Mesothelial cell of epicardium (in vitro differentiated cells): ENCODE measurements at places on chromosomes 3 and 15. TPM values are rescaled to one million over a fixed set of nuclear protein-coding genes. Genes with fewer than 3 reads are reported as not detected.

Gene STRA6
- total RNA-seq = 101 to 114 TPM (median 111 TPM) in 3 replicates

Gene PRR20G
- total RNA-seq = not detected in 3 replicates

GRCh38 chr15:63994073-63994600, 52.1 kb downstream of the DAPK2 start:
- no peak for DNase-seq
- H3K4me3 ChIP-seq = no peak overlapping the region
- no peaks in the 10 kb centered on the region for H3K27me3 ChIP-seq
- H3K27ac ChIP-seq = no peak overlapping the region
- H3K4me1 ChIP-seq = no peaks in the 10 kb centered on the region
- H3K36me3 ChIP-seq = no peaks in the 10 kb centered on the region

Gene AMT
- 30.3 to 33.4 TPM (median 33.0 TPM) in 3 replicates for total RNA-seq

Gene UBXN7
- 109 to 110 TPM (median 110 TPM) in 3 replicates for total RNA-seq

DNA sequence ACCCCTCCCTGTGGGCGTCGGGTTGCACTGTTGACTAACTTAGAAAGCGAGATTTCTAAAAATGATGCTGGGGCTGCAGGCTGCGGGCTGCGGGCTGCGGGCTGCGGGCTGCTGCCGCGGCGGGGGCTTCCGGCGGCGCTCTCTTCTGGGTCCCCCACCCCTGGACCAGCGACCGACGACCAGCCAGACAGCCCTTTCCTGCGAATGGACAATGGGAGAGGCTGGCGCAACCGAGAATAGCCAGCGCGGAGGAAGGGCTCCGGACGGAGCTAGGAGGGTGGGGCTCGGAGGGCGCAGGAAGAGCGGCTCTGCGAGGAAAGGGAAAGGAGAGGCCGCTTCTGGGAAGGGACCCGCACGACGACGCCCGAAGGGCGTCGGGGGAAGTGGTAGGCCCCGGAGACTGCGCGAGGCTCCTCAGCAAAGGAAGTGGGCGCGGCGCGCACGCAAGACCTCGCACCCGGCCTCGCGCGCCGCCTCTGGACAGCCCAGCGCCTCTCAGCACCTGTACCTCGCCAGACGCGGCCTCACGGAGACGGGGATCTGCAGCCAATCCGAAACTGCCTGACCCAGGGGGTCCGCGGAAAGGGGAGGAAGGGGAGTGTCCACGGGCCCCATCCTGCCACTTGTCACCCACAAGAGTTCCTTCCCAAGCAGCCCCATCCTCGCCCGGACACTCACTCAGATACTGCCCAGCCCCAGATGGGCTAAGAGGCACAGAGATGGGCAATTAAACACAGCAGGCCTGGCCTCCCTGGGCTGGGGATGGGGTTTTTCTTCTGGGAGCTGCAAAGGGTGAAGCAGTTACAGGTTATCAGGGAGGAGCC, 70.7 kb downstream of the SLC12A8 start:
- no peaks in the 10 kb centered on the region for H3K36me3 ChIP-seq
- H3K4me1 ChIP-seq = peaks cover 25% of the 10 kb centered on the region

Gene OR5H14
- not detected in 3 replicates for total RNA-seq

GRCh38 chr3:930866-931265, 162.0 kb upstream of the CNTN6 start:
- H3K27me3 ChIP-seq = peaks cover 3% of the 10 kb centered on the region
- no peak for DNase-seq
- H3K4me1 ChIP-seq = peaks cover 5% of the 10 kb centered on the region
- no peaks in the 10 kb centered on the region for H3K36me3 ChIP-seq
- no peak overlapping the region for H3K4me3 ChIP-seq

Gene DZIP1L
- 24.9 to 26.5 TPM (median 25.1 TPM) in 3 replicates for total RNA-seq

DNA sequence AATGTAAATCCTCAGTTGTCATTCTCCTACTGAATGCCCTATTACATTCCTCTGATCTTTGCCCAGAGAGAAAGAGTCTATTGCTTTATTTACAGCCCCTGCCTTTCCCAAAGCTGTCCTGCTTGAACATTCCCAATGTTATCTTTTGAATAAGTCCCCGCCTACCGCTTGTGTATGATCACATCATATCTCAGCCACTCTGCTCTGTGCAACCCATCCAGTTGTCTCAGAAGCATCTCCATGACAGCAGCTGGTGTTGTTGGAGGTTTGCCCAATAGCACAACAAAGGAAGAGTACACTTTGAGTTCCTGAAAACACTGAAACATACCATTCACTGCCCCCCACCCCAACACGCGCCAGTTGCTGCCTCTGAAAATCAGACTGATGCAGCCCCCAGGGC, 22.0 kb upstream of the FAM3D start:
- H3K36me3 ChIP-seq = peaks cover 2% of the 10 kb centered on the region
- H3K4me1 ChIP-seq = no peaks in the 10 kb centered on the region
- H3K4me3 ChIP-seq = no peak overlapping the region

Gene BFSP2
- 0.59 TPM in 1 of 3 replicates, not detected in the others for total RNA-seq

DNA sequence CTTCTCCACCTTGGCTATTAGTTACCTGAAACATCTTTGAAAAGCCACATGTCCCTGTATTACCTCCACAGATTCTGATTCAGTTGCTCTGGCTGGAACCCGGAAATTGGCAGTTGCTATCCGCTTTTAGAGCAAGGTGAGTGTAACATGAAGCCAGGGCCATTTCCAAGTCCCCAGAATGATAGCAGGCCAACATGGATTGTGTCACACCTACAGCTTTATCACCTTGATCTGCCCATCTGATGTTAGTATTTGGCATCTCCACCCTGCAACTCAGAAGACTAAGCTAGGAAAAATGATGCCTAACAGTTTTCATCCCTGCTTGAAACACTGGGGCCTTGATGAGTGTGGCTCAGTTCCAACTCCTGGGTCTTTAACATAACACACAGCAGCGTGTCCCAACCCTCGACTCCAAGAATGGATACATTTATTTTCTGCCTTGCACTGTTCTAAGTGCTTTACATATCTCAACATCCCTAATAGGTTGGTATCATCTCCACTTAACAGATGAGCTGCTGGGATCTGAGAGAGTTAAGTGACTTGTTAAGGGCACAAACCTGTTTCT, 21.3 kb upstream of the NUDT16 start:
- H3K36me3 ChIP-seq = no peaks in the 10 kb centered on the region
- peaks cover 5% of the 10 kb centered on the region for H3K27me3 ChIP-seq
- H3K27ac ChIP-seq = no peak overlapping the region
- H3K4me1 ChIP-seq = peaks cover 7% of the 10 kb centered on the region
- no peak overlapping the region for H3K4me3 ChIP-seq
- no peak for DNase-seq

Gene GRAMD2A
- 2.0 to 3.5 TPM (median 2.6 TPM) in 3 replicates for total RNA-seq

GRCh38 chr3:61882253-61882652, 320.9 kb downstream of the PTPRG start:
- no peak overlapping the region for H3K4me3 ChIP-seq
- no peak for DNase-seq
- no peaks in the 10 kb centered on the region for H3K27me3 ChIP-seq
- H3K4me1 ChIP-seq = peaks cover 14% of the 10 kb centered on the region

DNA sequence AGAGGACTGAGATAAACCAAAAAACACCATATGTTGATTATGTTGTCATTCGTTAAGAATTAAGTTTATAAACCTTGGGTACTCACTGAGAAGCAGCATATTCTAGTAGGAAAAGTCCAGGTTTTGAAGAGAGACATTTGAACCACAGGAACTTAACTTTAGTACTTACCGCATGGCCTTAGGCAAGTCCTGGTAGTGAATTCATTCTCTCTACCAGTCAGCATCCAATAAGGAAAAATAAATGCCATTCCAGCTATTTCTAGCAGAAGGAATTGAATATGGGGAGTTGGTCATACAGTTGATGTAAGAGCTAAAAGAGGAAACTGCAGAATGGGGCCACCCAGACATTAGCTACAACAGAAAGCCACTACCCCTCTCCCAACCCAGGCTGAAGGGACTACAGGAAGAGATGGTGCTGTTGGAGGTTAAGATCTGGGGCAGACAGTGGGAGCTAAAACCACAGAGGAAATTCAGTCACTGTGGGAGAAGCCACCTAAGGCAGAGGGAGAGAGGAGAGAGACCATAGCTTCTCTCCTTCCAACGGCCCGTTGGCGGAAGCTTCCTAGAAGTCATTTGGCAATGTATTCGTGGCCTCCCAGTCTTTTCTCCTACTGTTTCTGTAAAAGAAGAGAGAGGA, 133.8 kb upstream of the RARB start:
- no peaks in the 10 kb centered on the region for H3K27me3 ChIP-seq
- H3K4me1 ChIP-seq = peaks cover 90% of the 10 kb centered on the region
- no peak for DNase-seq
- no peak overlapping the region for H3K4me3 ChIP-seq
- H3K36me3 ChIP-seq = no peaks in the 10 kb centered on the region

DNA sequence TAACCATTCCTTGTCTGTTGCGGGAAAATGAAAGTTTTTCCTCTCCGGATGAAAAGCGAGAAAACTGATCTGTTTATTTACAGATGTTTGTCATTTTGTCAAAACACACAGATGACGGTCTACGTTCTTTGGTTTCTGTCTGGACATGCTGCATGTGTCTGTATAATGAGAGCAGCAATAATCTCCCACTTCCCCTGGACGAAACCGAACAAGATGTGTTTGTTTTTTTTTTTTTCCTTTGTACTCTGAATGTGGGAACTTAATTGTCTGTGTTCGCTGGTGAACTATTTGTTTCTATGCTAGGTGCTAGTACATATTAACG, 33.6 kb downstream of the PTPRG start:
- no peak overlapping the region for H3K27ac ChIP-seq
- H3K4me3 ChIP-seq = no peak overlapping the region
- H3K36me3 ChIP-seq = no peaks in the 10 kb centered on the region
- H3K4me1 ChIP-seq = peaks cover 22% of the 10 kb centered on the region

DNA sequence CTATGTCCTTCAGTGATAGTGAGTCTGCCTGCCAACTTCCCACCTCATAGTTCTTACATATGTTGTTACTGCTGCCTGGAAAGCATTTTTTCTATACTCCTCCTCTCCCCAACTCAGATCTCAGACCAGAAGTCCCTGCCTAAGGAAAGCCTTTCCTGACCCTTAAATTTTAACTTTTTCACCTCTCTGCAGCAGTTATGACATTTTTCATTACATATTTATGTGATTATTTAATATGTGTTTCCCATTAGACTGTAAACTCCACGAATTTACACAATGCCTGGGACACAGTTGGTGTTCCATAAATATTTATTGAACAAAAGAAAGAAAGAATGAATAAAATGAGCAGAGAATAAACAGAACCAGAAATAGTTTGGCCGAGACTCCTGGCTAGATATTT, 125.5 kb downstream of the MITF start:
- H3K4me1 ChIP-seq = peaks cover 17% of the 10 kb centered on the region
- H3K27me3 ChIP-seq = no peaks in the 10 kb centered on the region
- no peaks in the 10 kb centered on the region for H3K36me3 ChIP-seq
- no peak overlapping the region for H3K27ac ChIP-seq
- no peak overlapping the region for H3K4me3 ChIP-seq

Gene C3orf80
- not detected in 3 replicates for total RNA-seq

Gene SKOR1
- 0.89 to 1.1 TPM (median 1.1 TPM) in 3 replicates for total RNA-seq

Gene SOX14
- total RNA-seq = 0.18 to 0.44 TPM (median 0.18 TPM) in 3 replicates

DNA sequence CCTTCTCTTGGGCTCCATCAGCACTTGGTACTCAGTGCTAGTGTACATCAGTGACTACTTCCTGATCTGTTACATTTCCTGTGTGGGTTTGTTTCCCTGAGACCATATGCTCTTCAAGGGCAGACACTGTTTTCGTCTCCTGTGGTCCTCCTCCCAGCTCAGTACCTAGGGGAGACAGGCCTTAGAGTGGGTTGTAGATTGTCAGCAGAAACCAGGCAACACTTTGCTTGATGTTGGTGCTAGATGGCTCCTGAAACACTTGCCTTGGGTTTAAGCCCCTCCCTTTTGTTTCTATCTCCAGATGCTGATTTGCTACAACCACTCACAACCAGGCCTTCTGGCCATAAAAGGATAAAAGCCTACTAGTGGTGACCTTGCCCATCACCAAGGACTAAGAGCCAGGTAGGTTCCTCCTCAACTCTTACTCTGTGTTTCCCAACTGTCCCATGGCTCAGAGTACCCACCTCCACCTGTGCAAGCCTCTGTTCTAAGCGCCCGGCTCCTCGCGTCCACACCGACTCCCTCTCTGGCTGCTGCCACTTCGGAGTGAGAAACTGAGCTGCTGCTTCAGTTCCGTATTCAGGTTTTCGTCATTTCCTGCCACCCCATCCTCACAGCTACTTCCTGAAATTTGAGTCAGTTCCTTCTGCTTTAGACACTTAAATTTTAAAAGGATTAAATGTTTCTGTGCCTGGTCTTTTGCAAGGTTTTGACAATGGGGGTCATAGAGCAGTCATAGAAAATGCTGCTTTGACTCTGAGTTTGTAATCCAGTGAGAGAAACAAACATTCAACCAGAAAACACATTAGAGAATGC, at the start of gene HCLS1:
Gene HCLS1 (minus strand): TSS at position 548 of the 816 bp plus-strand sequence. CDS start 2,556 bp downstream, outside the sequence.
- no peak for DNase-seq
- H3K4me3 ChIP-seq = no peak within 1 kb of the TSS
- H3K36me3 ChIP-seq = peaks cover 18% of the 10 kb centered on the region
- H3K27me3 ChIP-seq = no peaks in the 10 kb centered on the region
- H3K4me1 ChIP-seq = peaks cover 19% of the 10 kb centered on the region
- peak within 1 kb of the TSS; percentile 72 for H3K27ac ChIP-seq
